ENCODE measurements at places on chromosomes 4 and X. TPM values are rescaled to one million over a fixed set of nuclear protein-coding genes. Genes with fewer than 3 reads are reported as not detected.

Gene PRICKLE3
- 5.6 TPM for total RNA-seq

Gene PARM1
- total RNA-seq: 0.63 TPM

Gene CCKAR
- 4.1 TPM for total RNA-seq

Gene ERAS
- total RNA-seq: not detected

Gene PQBP1
- total RNA-seq: 102 TPM
